Muscle of arm (tissue), 14 donors: ENCODE measurements at places on chromosomes 2 and 18.
A peak's percentile ranks its signal among the peaks of the same experiment; 100 is the strongest.

DNA sequence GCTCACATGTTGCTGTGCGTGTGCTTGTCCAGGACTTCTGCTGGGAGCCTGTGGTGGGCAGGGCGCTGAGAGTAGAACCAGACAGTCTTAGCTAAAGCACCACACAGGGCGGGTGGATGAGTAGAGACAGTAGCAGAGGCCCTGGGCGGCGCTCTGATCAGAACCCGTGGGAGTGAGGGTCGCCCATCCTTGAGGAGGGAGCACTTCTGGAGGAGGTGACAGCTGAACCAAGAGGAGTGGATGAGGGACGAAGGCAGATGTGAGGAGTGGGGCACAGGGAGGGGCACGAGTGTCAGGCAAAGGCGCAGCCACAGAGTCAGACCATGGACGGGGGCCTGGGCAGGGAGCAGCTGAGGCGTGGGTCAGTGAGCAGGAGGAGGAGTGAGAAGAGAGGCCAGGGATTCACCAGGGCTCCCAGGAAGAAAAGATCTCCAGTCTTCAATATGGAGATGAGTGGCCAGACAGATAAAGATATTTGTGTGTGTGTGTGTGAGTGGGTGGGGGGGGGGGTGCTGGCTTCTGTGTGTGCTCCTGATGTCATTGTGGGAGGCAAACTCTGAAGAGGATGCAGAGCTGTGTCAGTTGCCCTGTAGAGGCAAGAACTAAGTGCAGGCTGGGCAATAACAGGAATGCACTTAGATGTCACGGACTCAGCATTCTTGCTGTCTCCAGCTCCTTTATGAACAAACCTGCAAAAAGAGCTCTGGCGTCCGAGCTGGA, 79.6 kb downstream of the TPO start:
- no peak for DNase-seq

DNA sequence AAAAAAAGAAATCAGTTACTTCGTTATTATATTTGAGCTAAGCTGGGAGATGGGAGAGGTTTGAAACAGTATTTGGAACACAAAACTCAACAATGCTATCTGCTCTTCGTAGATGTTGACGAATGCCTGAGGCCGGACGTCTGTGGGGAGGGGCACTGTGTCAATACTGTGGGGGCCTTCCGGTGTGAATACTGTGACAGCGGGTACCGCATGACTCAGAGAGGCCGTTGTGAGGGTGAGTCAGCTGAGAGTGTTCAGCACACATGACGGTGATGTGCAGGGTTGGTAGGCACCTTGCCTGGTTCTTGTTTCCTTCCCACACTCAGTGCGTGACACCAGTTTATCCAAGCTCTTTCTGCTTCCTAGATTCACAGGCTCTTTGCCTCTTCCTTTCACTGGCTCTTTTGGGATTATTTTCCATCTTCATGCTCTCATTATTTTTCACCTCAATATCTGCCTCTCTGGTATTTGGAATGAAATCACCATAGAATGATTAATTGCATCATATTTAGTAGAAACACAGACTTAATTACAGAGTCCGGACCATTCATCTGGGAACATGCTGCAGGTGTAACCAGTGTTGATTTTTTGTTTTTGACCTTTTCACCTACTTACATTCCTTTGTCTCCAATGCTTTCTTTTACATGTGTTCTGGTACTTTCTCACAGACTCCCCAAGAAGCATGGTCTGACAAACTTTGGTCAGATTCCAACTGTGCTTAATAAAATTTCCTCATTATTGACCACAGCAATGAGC, 200.6 kb upstream of the RASGRP3 start:
- no peak for DNase-seq

DNA sequence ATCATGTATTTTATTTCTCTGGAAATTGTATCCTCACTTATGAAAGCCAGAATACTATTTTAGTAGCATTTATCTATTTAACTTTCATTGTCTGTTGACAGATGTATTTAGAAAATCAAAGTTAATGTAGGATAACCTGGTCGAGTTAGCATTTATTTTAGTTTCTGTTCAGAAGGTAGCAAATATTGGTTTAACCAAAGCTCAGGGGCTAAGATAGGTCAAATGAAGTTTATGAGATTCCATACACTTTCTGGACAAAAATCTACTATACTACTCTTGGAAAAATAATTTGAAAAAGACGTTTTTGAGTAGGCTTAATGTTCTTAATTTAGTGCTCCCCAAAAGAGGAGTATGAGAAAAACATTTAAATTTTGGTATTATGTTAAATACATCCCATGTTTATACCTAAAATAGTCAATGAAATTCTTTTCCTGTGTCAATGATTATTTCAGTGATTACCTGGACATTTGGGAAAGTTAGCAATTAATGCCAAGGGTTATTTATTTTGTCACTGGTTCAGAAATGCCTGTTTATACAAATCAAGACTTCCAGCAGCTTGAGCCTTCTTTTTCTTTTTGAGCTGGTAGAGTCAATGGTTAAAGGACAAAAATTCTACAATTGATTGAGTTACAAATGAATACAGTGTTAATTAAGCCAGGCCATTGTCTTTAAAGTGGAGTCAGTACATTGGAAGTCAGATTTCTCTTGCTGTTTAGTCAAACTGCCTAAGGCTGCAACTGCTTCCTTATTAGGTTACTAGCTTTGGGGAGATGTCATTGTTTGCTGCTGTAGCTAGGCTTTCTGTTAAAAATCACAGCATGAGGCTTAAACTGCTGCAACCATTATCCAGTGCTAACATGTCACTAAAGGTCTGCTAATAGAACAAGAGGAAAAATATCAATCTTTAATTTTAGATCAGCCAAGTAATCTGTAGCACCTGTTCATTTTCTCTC, 182.3 kb downstream of the CAMKMT start:
- DNase-seq = no peak

DNA sequence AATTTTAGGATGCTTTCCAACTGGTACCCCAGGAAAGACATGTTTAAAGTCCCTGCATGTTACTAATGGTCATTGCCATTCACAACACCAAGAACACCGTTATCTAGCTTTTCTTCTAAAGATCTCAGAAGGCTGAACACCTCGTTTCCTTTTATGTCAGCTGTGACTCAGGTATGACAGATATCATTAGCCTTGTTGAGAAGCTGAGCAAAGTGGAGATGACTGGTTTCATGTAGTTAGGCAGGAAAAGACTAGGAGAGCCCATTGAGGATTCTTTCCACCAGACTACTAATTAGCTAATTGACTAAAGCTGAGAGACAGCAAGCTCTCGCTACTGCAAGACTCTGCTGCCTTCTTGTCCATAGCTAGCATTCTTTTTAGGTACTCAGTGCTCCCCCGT, 32.0 kb upstream of the ARL5A start:
- no peak for DNase-seq

GRCh38 chr2:217218269-217219163, 358.7 kb upstream of the TNP1 start:
- no peak for DNase-seq

DNA sequence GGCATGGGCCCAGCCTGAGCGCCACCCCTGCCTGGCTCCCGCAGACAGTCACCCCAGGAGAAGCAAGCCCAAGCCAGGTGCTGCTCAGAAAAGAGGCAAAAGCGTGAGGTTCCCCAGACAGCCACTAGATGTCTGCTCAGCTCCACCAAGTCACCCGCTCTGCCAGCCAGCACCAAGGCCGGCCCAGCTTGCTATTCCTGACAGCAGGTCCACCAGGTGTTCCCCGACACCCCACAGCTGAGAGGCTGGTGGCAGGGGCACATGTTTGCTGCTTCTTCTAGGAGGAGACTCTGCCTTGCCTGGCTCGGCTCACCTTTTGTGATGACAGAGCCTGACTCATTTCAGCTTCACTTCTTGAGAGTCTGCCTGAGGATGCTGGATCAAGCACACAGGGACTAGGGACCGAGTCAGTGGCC, 206.7 kb downstream of the MGAT5 start:
- peak; percentile 41 for DNase-seq

- DNase-seq = peak; percentile 13
Measured at GRCh38 chr2:118124288-118124891, 36.1 kb downstream of the INSIG2 start.

- DNase-seq = no peak
Measured at GRCh38 chr2:68824831-68825230, 46.4 kb downstream of the BMP10 start.

- DNase-seq = no peak
Measured at GRCh38 chr2:233446121-233446520, 91.8 kb downstream of the DGKD start.

DNA sequence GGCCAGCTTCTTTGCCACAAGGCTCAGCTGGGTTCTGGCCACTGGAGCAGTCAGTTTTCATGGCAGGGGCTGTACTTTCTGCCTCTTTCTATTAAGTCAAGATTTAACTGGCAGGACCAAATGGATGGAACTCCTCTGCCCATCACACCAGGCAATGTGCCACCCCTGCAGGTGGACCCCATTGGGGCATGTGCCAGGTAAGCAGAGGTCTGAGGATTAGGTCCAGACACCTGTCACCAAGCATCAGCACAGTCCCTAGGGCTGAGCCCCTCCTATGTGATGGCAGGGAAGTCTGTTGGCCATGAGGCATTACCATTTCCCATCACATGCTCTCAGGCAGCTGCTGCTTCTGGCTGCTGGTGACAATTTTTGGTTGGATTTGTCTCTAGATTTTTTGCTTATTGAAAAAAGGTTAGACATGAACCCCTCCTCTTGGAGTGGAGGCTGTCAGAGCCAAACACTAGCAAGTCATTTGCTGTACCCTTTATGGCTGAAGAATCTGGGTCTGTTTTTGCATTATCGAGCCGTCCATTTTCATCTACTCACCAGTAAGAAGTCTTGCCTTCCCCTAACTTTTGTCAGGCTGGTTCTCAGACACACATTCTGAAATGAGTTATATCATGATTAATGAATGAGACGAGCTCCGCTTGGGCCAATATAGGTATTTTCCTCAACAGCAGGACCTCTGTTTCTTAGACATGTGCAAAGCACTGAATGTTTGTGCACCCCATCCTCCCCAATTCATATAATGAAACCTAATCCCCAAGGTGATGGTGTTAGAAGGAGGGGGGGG, 328.0 kb downstream of the TSN start:
- peak; percentile 9 for DNase-seq

- DNase-seq = no peak
Measured at GRCh38 chr18:35371412-35372195, 5.5 kb downstream of the ZNF396 start.

DNA sequence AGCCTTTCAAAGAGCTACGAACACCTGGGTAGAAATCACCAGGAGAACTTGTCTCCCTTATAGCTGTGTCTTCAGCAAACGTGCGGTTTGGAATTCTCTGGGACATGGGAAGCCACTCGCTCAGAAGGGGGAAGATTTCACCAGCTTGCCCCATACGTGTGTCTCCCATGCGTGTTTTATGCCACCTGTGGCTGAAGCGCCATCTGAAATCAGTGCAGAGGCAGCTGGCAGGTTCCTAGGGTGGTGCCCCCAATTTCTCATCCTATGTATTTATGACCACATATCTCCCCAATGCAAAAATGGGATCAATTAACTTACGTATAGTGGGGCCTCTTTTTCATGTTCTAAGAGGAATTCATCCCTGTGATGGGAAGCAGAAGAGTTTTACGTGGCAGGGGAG, 81.6 kb downstream of the TPO start:
- DNase-seq = no peak

DNA sequence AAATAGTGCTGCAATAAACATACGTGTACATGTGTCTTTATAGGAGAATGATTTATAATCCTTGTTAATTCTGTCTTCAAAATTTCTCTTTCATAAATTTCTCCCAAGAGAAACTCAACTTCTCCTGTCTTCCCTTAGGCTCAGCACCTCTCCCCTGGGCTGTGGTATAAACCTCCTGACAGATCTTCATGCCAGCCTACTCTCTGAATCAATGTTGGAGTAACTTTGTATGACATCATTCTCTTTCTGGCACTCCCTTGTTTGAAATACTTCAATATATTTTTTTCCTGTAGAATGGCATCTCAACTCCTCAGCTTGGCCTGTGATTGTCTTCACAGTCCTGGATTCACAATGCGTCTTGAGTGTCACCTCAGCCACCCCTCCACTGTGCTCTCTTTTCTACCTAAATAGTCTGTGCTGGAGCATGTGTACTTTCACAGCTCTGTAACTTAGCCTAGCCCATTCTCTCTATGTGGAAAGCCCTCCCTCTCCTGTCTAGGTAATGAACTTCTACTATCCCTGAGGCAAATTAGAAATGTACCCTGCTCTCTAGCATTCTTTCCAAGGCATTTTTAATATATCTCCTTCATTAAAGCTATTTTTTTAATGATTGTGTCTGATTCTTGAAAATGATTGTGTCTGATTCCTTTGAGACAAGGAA, 649.9 kb upstream of the FANCL start:
- no peak for DNase-seq

DNA sequence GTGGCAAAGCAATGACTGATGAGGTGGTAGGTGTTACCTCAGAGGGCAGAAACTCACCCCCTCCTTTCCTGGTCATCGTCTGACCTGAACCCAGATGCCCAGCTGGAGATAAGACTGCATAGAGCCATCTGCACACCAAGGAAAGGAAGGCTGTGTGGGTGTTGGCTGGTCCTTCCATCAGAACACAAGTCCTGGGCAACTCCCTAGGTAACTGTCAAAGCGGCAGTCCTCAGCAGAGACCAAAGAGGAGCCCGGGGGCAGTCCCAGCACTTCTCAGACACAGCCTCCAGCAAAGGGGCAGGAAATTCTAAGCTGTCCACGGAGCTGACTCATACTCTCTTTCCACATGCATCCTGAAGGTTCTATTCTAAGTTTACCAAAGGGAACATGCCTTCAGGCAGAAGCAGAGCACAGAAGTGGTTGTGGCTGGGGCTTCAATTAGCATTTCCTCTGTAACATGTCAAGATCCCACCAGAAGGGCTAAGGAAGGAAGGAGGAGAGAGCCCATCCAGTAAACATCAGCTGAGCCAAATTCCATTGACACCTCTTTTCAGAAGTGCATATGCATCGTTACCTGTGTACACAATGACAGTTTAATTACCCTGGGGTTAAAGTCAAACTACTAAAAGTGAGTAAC, 54.7 kb downstream of the SPRED2 start:
- DNase-seq = no peak

DNA sequence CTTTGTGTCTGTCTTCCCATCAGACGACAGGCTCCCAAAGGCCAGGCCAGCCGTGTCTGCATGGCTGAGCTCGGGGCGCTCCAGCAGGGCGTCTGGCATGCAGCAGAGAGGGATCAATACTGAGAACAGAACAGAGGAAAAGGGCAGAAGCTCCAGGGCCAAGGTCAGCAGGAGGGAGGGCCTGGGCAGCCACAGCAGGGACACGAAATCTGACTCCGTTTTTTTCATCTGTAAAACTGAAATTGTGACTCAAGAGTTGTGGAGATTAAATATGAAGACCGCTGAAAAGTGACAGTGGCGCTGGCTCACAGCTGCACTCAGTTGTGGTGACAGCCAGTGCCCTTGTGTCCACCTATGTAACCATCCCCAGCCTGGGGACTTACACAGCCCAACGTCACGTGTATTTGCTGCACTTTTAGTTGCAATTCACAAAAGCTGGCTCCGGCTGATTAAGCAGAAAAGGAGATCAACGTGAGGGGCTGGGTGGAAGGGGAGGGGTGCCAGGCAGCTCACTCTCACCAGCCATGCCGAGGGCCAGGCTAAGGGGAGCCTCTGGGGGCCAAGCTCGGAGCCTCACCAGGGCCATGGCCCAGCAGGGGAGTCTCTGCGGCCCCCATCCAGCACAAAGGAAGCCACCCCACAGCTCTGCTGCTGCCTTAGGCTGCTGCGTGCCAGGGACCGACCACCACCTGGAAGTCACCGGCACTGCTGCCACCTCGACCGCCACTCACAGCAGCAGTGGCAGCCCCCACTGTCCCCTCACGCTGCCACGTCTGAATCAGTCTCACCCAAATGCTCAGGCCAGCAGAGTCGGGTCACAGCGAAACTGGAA, 74.7 kb downstream of the EIPR1 start:
- DNase-seq = no peak

GRCh38 chr18:10298346-10298745, 156.1 kb upstream of the APCDD1 start:
- no peak for DNase-seq
